ENCODE measurements at places on chromosomes 6 and 20. TPM values are rescaled to one million over a fixed set of nuclear protein-coding genes. Genes with fewer than 3 reads are reported as not detected.

DNA sequence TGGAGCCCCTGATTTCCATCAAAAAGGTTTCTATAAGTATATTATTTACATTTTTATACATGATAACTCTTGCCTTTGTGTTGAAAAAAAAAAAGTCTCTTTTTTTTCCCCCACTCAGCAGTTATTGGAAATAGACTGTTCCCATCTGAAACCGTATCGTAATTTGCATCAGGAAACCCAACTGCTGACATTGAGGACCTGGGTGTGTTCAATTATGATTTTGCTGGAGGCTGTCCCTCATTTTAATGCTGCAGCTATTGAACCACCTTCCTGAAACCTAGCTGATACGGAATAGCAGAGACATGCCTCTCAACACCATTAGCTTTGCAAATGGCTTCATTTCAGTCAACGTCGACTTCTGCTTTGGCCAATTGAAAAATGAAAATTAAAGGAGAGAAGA lies 98.9 kb downstream of the ZNF217 start:
- DNase-seq: no peak

DNA sequence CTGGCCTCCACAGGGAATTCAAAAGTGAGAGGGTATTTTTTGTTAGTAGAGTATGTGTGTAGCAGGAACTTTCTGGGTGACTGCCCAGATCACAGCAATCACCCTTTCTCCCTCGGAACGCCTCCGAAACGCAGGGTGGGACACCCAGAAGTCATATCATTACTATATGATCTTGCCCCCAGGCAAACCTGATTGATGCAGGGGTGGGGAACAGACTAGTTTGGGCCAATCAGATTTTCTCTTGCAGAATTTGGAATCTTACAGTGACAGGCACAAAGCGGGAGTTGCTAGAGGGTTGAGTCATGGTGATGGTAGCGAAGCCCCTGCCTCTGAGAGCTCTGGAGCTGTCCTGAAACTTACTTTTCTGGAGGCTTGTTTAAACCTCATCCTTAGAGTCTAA lies 16.5 kb upstream of the RPN2 start:
- no peak for DNase-seq

- no peak for DNase-seq
These were observed at the start of gene SRSF12 for GRCh38 chr6:89117211-89118108. Gene SRSF12 (minus strand): TSS chr6:89118071. CDS start chr6:89117887, 184 bp downstream.

DNA sequence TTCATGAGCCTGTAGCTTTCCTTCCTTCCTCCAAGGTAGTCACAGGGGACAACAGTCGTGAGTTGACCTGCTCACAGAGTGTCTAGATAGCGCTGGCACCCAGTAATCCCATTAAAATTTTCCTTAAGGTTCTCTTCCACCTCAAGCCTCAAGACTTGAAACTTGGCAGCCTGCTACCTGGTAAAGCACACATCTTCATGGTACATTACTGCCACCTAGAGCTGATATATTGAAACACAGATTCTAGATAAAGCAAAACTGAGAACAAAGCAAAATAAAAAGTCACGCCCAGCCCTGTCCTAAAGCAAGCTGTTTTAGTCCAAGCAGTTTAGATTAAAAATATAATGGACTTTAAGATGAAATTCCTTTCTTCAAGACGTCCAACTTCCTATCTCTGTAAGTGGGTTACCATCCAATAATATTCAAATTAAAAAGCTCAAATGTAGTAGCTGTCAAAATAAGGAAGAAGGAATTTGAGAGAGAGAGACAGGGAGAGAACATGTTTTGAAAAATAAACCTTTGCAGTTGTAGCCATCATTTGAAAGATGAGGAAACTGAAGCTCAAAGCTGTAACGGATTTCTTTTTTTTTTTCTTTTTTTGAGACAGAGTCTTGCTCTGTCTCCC lies 50.7 kb upstream of the CD83 start:
- peak; percentile 76 for DNase-seq

- DNase-seq: no peak
These were observed 143.4 kb downstream of the TBXT start for GRCh38 chr6:166024252-166024651.

DNA sequence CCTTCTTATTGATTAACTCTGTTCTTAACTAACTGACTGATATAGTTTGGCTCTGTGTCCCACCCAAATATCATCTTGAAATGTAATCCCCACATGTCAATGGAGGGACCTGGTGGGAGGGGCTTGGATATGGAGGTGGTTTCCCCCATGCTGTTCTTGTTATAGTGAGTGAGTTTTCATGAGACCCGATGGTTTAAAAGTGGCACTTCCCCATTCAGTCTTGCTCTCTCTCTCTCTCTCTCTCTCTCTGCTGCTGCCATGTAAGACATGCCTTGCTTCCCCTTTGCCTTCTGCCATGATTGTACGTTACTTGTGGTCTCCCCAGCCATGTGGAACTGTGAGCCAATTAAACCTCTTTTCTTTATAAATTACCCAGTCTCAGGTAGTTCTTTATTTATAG lies 81.8 kb upstream of the SPACA1 start:
- no peak for DNase-seq

DNA sequence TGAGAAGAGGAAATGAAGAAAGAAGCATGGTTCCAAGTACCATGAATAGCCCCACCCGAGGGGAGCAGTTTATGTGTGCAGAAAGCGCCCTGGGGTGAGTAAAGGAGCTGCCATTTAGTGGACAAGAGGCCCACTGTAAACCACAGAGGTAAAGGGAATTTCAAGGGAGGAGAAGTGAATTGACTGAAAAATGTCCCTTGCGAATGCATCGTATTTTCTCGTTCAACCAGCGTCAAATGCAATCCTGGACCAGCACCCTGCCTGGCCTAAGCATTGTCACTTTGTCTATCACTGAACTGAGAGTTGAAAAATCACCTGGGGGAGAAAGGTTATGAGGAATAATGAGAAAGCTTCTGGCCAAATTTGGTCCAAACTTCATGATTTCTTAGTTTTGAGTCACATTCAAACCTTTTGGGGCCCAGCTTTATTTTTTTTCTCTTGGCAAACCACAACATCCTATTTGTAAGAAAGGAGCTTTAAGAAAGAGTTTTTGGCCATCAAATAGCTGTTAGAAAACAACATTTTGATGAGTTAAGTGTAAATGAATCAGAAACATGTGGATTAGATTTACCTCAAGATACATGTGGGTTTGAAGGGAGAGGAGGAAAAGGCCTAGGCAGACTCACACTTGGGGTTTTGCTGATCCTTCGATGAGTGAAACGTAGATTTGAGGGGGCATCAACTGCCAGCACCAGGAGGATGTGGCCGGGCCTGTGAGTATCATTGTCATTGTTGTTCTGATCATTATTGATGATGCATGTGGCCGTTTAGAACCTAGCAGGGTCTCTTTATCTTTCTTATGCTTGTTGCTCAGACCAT lies 214.0 kb downstream of the CLIC5 start:
- DNase-seq: no peak

Gene SLC17A3
- total RNA-seq: not detected

Gene EYS
- total RNA-seq: 0.81 TPM

Gene FOXQ1
- 0.24 TPM for total RNA-seq

Gene PAK5
- total RNA-seq: not detected

Gene WFDC12
- not detected for total RNA-seq
